ENCODE measurements at places on chromosomes 7 and 10. TPM values are rescaled to one million over a fixed set of nuclear protein-coding genes. Genes with fewer than 3 reads are reported as not detected.

KCNMA1 gene
- total RNA-seq: 0.93 TPM

TFR2 gene
- total RNA-seq: 0.36 TPM

C10orf143 gene
- total RNA-seq: 0.33 TPM

PGAM2 gene
- not detected for total RNA-seq

LRRN3 gene
- 1.9 TPM for total RNA-seq

SPDYE5 gene
- total RNA-seq: 0.15 TPM
